ENCODE measurements at places on chromosomes 7 and 10. TPM values are rescaled to one million over a fixed set of nuclear protein-coding genes. Genes with fewer than 3 reads are reported as not detected.
A peak's percentile ranks its signal among the peaks of the same experiment; 100 is the strongest.

- no peak for DNase-seq
These were observed 45.2 kb upstream of the SPOCK2 start for GRCh38 chr10:72133517-72133916.

DNA sequence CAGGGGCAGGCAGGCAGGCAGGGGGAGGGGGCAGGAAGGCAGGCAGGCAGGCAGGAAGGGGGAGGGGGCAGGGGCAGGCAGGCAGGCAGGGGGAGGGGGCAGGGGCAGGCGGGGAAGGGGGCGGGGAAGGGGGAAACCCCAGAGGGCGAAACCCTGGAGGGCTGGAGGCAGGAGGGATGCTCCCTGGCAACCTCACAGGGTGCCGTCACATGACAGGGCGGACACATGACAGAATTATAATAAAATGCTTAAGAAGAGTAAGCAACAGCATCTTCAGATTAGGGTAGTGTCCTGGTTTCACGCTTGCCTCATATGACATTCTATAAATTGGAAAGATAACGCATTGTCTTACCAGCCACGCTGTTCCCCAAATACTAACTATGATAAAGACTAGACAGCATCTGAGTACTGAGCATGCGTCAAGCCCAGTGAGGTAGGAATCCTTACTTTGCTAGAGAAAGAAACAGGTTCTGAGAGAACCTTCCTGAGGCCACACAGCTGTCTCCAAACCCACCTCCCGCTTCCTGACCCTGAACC, 131.6 kb downstream of the DIP2C start:
- no peak for DNase-seq

- DNase-seq = no peak
These were observed 993 bp downstream of the PTPRN2 start for GRCh38 chr7:158586499-158587161.

DNA sequence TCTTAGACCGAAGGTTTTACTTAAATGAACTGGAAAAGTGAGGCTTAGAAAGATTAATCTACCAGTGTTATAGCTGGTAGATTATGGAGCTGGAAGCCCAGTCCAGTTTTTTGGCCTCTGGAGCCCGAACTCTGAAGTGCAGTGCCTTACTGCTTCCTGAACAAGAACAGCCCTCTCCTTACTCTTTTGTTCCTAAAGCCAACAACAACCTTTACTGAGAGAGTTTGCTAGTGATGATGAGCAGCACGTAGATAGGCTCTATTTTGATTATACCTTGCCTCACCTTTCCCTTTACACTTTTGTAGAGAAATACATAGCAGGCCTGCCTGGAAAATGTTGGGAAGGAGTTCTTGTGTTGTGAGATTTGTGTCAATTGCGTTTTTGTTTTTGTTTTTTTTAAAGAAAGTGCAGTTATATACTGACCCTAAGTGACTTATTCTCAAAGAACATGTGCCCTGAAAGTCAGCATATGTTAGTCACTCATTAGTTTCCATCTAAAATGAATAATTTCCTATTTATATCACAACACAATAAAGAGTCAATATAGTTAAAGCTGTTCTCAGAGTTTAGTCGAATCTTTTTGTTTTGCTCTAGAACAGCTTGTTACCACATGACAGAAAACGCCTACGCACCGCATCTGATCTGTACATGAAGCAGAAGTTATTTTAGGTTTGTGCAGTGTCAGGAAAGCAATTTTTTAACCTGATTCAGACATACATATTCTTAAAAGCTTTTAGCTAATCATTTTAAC, 33.0 kb downstream of the PLEKHA1 start:
- no peak for DNase-seq

DNA sequence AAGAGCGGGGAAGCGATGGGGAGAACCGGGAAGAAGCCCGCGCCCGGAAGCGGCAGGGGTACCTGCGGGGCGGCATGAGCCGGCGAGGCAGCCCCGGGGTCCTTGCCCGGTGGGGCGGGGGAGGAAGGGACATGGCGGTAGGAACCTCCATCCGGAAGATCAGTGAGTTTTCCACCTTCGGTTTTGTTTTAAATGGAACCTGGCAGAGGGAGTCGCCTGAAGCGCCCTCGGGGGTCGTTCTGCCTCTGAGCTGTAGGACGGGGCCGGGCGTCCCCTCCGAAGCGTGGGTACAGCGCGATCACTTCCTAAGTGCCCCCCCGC, 471 bp downstream of the PFKP start:
- DNase-seq = no peak

DNA sequence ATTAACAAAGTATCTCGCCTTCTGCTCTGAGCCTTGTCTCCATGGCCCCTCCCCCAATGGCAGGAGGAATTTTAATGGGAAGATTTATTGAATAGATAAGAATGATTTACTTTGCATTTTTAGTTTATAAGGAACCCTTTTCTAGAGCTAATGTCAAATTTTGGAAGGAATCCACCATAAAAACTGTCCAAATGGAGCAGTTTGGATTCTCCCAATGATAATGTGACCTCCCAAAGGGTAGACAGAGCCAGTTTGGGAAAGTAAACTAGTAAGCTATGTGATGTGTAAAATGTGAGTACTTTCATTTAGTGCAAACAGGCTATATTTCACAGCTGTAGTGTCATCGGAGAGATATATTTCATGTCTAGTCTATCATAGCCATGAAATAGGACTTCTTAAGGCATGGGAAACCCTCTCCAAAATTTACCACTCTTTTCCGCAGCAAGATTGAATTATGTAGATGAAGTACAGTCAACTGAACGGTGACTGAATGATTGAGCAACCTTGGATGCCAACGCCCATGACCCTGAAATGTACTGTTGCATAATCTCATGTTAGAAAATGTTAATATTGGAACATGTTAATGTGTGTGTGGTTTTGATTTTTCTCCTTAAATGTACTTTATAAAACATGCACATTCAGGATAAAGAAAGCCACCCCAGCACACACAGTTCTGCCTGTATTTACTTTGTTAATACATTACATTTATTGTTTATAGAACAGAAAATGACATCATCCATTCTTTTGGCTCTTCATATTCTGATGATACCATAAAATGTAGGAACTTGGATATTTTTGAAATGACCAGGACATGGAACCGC, 140.6 kb downstream of the NRP1 start:
- no peak for DNase-seq

DNA sequence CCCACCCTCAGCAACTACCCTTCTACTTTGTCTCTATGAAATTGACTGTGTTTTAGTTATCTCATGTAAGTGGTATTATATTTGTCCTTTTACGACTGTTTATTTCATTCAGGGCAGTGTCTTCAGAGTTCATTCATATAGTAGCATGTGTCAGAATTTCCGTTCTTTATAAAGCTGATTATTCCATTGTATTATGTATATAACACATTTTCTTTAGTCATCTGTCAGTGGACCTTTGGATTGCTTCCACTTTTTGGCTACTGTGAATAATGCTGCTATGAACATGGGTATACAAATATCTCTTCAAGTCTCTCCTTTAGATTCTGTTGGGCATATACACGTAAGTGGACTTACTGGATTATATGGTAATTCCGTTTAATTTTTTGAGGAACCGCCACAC, 14.5 kb downstream of the SLF2 start:
- no peak for DNase-seq

DNA sequence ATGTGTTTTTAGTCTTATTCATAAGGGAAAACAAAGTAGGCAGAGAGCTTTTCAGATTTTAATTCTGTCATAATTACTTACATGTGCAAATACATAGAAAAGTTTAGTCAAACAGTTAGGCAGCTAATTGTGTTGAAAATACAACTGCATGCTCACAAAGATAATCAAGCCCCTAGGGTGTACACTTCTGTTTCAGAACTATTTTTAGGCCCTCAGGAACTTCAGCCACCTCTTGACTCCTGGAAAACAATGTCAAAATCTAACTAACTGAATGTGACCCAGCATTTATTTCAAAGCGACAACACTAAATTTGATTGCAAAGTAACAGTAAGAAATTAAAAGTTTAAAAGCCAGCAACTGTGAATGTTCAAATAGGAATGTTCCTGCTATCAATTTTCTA, 599.0 kb upstream of the LRRTM3 start:
- no peak for DNase-seq

- DNase-seq = no peak
These were observed 35.8 kb downstream of the PALS2 start for GRCh38 chr7:24609059-24609458.

DNA sequence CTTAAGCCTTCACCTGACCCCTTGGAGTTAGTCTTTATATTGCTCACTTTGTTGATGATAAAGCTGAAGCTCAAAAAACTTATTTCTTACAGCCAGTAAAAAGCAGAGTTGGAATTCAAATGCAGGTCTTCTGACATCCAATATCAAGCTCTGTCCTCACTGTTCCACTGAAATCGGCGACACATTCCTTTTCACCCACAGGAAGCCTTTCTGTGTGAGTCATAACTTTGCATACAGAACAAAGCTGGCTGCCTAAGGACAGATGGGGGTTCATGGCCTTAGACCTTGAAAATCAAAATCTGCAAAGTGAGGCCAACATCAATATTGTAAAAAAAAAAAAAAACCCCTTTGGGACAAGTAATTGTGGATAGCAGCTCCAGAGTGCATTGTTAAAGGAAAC, 21.8 kb upstream of the AKR1B1 start:
- DNase-seq = no peak

GRCh38 chr10:48634984-48635557, 30.2 kb upstream of the ARHGAP22 start:
- DNase-seq = no peak

DNA sequence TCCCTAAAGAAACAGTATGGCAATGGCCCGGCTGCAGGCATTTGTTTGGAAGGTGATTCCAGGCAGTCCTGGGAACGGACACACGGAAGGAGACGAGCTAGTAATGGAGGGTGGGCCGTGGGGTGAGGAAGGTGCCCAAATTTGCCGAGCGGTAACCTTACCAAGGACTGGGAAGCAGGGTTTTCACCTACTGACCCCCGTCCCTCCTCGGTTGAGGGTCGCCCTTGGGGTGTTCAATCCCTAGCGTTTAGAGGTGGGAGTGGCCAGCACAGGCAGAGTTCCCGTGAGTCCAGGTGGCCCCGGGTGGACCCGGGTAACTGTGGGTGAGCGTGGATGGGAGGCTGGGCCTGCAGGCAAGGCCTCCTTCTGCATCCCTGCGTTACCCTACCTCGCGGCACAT, 198.8 kb downstream of the TCERG1L start:
- DNase-seq = no peak

- DNase-seq = no peak
These were observed 249.7 kb downstream of the CREB5 start for GRCh38 chr7:28661826-28662595.

GRCh38 chr7:130486114-130486953, 5.6 kb upstream of the MEST start:
- no peak for DNase-seq

- DNase-seq = no peak
These were observed 186.0 kb upstream of the TCF7L2 start for GRCh38 chr10:112763916-112764520.

GRCh38 chr7:151080522-151081169, at the start of gene FASTK:
FASTK (minus strand) TSS chr7:151080809; CDS start chr7:151080766, 43 bp downstream.
- peak; percentile 51 for DNase-seq

DNA sequence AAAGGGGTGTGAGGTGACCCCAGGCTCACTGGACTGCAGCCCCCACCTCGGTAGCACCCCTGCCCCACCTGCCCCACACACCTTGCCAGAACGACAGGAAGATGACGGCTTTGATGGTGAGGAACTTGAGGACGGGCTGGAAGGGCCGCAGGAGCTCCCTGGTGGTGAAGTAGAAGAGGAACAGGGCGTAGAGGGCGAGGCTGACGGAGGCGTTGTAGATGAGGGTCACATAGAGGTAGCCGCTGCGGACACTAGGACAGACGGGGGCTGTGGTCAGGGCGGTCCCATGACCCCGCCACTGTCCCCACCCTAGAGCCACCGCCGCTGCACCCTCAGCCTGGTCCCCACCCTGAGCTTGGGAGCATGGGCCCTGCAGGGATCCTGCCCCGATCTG, 7.6 kb downstream of the TMEM184A start:
- DNase-seq = no peak

- no peak for DNase-seq
These were observed 38.2 kb downstream of the GSDME start for GRCh38 chr7:24718977-24719491.

- DNase-seq = no peak
These were observed 25.6 kb upstream of the TMEM26 start for GRCh38 chr10:61478621-61479312.

GRCh38 chr10:22494007-22494406, 148.7 kb downstream of the SPAG6 start:
- no peak for DNase-seq

DNA sequence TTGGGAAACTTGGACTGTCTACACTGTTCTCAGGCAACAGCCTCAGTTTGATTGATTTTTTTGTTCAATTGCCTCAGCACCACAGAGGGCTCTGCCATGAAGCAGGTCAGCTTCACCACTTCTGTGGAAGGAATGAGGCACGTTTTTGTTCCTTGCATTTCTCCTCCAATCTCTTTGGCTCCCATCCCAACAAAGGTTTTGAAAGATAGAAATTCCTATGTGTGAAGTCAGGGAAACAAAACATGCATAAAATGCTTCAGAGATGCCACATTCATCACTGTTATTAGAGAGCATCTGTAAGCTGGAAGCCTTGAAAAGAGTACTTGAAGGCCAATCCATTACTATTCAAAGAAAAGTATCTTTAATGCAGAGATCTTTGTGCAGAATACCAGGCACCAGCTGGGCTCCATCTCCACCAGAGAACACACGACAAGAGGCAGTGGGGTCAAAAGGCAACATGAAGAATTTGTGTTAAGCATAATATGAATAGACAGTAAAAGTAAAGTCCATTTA, 249.1 kb upstream of the LYZL1 start:
- no peak for DNase-seq

GRCh38 chr10:58305821-58306220, 29.0 kb upstream of the UBE2D1 start:
- DNase-seq = no peak

Gene CALML5
- total RNA-seq = not detected

Gene XRCC2
- total RNA-seq = 0.38 TPM

Gene TMEM176A
- total RNA-seq = 47.7 TPM

Gene LIPA
- 77.0 TPM for total RNA-seq

Gene GPAM
- total RNA-seq = 140 TPM

Gene PLXDC2
- 54.0 TPM for total RNA-seq

Gene PSMC2
- 103 TPM for total RNA-seq

Gene CYP2C19
- not detected for total RNA-seq

Gene PLEKHS1
- not detected for total RNA-seq

Gene SEMA3D
- 5.9 TPM for total RNA-seq

Measured in omental fat pad (tissue), 4 donors.